CD4-positive, alpha-beta memory T cell (primary cell): ENCODE measurements at places on chromosomes 2 and 18.

DNA sequence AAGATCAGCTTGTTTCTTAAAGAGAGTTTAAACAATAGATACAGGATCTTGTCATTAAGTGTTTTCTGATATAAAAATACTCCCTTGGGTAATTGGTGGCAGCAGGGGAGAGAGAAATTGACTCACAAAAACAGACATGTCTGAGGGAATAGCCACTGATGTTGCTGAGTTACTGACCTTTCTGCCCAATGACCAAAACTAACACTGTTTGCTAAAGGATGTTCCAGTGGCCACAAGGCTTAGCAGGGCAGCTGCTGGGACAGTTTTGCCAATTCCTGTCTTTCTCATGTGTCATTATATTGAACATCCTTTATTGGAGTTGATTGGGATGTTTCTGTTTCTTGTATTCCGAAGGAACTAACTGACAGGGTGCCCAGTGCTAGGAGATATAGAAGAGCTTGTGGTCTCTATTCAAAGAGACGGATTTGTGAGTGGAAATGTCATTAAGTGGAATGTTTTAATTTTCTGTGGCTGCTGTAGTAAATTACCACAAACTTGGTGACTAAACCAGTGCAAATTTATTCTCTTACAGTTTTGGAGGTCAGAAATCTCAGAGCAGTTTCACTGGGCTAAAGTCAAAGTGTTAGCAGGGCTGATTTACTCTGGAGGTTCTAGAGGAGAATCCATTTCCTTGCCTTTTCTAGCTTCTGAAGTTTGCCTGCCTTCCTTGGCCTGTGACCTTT is 124.8 kb upstream of the RMDN2 start:
- DNase-seq, result no peak

DNA sequence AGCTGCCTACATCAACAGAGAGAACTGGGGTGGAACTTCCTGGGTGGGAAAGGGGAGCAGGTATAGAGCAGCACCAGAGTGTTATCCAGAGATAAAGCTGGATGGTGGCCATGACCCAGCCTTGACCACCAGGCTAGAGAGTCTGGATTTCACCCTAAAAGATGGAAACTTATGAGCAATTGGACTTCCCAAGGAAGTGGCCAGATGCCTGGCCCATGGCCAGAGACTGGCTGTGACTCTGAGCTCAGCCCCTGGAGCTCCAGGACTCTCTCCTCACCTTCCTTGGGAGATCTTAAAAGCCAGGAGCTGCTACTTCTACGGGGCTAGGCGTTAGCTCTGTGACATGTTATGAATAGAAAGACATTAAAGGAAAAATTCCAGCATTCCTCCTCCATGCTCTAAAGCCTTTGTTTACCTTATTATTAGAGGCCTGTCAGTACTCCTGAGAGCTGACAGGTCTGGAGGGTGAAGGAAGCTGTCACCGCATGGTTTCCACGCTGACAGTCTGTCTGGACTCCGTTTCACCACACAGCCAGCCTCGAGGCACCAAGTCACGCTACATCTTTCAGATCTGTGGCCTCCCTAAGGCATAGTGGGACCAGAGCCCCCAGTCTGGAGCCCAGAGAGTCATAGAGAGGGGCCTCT is 260.0 kb upstream of the SIX2 start:
- no peak for DNase-seq

GRCh38 chr2:221283896-221284545 is 288.1 kb downstream of the EPHA4 start:
- no peak for DNase-seq

DNA sequence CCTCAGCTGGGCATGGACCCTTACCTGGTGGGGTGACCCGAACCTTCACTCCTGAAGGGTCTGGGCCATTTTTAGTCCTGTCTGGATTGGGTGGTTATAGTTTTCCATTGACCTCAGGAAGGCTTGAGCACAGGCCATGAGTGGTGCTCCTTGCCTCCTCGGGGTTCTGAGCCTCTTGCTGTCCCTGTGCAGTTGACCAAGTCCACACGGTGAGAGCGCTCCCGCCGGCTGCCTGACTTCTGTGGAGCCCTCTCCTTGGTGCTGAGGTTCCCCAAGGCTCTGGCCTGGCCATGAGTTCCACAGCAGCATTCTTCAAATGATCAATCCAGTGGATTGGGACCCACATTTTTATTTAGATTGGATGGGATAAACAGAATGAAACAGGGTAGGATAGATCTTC is 159.5 kb downstream of the SEPTIN10 start:
- no peak for DNase-seq

DNA sequence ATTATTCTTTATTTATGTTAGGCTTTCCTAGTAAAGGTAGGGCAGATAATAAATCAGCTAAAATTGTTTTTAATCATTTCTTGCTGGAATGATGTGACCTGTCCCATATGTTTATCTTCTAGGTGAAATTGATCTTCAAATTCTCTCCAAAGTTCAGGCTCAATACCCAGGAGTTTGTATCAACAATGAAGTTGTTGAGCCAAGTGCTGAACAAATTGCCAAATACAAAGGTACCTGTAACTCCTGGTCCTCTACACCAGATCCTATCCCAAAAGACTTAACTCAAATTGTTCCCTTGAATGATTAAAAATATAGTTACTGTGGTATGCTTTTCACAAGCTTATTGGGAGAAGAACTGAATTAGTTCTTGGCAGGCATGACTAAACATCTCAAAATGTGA is 36.5 kb downstream of the HNMT start:
- DNase-seq, result no peak

- peak; percentile 0 for DNase-seq
Measured at GRCh38 chr18:23689616-23690504, 607 bp downstream of the LAMA3 start.

DNA sequence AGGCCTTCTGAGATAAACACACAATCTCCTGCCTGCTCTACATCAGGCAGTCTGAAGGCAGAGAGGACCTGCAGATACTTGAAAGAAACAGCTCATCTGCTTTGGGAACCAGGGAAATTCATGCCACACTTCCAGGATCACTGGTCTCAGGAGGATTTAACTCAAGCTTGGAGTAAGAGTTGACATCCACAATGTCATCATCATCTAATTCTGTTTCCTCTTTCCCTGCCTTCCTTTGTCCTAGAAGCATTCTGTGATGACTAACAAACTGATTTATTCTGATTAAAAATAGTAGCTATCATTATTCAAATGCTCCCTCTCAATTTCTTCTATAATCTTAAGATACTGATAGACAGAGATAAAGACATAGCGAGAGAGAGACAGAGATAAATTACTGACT is 766.8 kb downstream of the BCL11A start:
- DNase-seq, result no peak

GRCh38 chr18:13136056-13136903 is 82.3 kb upstream of the LDLRAD4 start:
- DNase-seq, result peak; percentile 59

GRCh38 chr18:76407681-76408080 is 87.4 kb downstream of the ZNF516 start:
- DNase-seq, result no peak

DNA sequence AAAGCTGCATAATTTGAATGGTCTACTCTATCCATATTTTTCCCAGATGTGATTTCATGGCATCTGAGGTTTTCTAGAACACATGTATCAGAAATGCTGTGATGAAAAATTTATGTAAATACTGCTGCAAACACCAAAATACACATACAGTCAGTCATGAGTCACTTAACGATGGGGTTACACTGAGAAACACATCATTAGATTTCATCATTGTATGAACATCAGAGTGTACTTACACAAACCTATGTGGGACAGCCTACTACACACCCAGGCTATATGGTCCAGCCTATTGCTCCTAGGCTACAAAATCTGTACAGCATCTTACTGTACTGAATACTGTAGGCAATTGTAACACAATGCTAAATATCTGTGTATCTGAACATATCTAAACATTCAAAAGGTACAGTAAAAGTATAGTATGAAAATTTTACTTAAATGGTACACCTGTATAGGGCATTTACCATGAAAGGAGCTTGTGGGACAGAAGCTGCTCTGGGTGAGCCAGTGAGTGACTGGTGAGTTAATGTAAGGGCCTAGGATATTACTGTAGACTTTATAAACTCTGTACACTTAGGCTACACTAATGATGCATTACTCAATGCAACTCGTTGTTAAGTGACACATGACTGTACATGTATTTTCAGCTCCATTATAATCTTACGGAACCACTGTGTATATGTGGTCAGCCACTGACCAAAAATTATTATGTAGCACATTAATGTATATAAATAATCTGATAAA is 33.5 kb downstream of the PNO1 start:
- DNase-seq, result no peak

GRCh38 chr2:38200598-38200997 is 124.6 kb upstream of the CYP1B1 start:
- DNase-seq, result no peak

DNA sequence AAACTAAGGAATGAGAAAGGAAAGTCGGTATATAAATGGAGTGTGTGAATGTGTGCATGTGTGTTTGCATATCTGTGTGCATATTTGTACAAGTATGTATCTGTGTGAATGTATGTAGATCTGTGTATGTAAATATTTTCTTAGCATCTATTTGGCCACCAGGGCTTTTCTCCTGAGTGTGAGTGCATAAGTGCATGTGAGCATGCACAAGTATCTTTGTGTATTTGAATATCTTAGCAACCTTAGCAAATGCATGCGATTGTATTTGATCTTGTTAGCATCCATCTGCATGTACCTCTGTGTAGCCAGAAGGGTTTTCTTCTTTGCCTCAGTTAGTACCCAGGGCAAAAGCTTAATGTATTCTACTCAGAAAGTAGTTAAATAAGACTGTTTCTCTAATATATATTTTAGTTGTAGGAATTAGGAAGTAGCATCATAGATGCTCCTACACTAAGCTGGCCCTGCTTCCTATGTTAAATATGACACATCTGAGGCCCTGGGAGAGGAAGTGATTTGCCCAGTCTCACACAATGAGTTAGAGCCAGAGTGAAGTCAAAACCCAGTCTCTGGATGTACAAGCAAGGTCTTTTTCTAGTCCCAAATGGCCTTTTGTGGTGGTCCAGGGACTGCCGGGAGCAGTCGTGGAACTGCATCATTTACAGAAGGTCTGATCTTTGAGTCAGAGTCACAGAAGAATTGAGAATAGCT is 9.2 kb downstream of the FKBP1B start:
- no peak for DNase-seq

- DNase-seq, result peak; percentile 16
Measured at GRCh38 chr2:111537078-111537655, 346.8 kb downstream of the ANAPC1 start.
